ENCODE measurements at places on chromosomes 12 and 14.

GRCh38 chr12:108784270-108784669 lies 53.0 kb upstream of the CORO1C start:
- DNase-seq: no peak

DNA sequence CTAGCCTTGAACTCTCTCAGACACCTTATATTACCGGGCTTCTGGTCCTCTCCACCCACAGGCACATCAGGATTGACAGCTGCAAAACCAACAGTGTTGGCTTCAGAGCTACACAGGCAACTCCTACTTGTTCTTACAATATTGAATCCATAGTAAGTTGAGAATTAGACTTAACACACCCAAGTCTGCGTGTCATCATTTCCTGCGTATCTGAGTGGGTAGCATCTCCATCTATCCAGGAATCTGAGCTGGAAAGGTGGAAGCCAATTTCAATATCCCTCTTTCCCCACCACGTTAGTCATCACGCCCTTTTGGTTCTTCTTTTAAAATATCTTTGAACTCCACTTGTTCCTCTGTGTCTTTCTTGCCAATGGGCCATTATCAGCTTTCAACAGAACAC lies 37.2 kb downstream of the NRXN3 start:
- no peak for DNase-seq

GRCh38 chr12:90974286-90974685 lies 19.3 kb upstream of the CCER1 start:
- no peak for DNase-seq

DNA sequence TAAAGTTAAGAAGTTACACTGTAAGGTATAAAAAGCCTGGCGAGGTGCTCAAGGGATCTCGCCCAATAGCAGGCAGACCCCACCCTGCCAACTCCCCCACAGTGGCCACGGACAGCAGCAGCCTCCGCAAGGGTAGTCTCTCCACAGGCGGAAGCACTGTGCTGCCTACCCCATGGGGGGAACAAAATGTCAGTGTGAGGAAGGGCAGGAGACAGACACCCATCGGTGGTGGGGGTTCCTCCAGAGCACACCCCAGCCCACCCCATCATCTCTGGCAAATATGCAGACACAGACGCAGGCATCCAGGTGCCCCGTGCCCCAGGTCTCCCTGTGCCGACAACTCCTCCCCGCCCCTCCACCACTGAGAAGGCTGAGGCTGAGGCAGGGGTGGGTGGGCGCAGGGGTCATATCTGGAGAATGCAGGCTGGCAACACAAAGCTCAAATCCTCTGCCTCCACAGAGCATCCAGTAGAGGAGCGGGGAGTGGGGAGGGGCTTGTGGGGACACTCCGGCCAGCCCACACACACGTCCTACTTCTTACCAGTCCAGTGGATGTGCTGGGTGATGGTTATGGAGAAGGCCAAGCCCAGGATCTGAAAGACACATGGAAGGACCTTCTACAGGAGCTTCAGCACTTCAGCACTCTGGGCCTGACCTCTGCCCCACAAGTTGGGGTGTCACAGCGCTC lies 68.3 kb upstream of the DDX11 start:
- DNase-seq: no peak

DNA sequence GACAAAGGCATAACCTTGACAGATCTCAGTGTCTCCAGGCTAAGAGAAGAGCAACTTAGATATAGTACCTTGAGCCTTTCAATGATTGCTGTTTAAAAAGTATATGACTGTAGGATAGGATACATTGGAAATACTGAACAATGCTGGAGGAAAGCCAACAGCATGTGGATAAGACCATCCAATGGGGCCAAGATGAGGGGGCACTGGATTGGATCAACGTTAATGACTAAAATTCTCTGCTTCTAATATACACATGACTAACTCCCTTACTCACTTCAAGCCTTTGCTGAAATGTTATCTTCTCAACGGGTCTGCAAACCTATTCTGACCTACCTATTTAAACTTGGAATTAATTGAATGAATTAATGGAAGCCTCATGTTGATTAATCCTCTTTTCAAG lies 354.9 kb downstream of the RAD51B start:
- no peak for DNase-seq

GRCh38 chr14:52998376-52999015 lies 47.6 kb upstream of the FERMT2 start:
- no peak for DNase-seq

- DNase-seq: peak; percentile 69
Measured at GRCh38 chr14:100438678-100439592, 115.8 kb downstream of the SLC25A47 start.

DNA sequence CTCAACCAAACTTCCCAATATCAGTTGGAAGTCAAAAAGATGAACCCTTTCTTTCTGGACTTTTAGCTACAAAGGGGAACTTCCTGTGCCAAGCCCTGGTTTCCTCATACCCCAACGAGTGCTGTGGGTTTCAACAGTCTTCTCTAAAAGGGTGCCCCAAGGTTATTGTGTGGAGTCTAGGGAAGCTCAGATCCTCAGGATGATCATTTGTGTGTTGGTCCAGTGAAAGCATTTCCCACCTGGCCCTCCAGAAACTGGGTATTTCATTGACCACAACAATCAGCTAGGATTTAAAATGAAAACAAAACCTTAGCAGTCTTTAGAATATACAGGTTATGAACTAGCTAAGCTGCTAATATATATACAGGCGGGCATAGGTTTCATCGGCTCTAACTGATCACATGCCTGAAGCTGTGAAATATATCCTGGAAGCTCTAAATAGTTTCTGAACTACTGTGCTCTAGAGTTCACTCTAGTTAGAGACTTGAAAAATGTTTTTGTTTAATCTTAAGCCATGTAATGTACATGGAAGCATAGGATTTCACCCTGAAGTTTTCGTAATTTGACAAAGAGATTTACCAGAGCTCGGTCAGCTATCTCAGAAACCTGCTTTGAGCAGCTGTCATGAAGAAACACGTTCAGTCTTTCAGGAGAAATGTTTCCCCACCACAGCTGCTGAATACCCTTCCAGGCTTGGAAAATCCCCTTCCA lies 29.6 kb downstream of the P2RX4 start:
- no peak for DNase-seq

- DNase-seq: no peak
Measured at GRCh38 chr12:29066011-29066588, 83.0 kb upstream of the FAR2 start.

- DNase-seq: no peak
Measured at GRCh38 chr12:6026998-6027397, 81.9 kb upstream of the ANO2 start.

DNA sequence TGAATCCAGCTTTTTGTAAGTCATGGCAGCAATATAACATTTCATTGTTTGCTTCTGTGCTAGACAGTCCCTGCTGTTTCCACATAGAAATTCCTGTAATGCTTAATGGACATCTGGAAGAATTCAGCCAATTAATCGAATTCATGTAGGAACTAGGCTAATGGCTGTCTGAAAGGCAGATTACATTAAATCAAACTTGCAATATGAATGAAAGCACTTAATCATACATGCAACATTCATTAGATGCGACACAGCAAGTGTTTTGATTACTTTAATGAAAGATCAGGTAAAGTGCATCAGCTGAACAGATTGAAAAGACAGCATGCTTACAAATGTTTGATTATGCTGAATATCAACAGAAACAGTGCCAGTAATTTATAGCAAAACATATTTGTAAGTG lies 24.1 kb upstream of the INSM2 start:
- DNase-seq: no peak

- no peak for DNase-seq
Measured at GRCh38 chr14:61476754-61477410, 155.5 kb downstream of the PRKCH start.

DNA sequence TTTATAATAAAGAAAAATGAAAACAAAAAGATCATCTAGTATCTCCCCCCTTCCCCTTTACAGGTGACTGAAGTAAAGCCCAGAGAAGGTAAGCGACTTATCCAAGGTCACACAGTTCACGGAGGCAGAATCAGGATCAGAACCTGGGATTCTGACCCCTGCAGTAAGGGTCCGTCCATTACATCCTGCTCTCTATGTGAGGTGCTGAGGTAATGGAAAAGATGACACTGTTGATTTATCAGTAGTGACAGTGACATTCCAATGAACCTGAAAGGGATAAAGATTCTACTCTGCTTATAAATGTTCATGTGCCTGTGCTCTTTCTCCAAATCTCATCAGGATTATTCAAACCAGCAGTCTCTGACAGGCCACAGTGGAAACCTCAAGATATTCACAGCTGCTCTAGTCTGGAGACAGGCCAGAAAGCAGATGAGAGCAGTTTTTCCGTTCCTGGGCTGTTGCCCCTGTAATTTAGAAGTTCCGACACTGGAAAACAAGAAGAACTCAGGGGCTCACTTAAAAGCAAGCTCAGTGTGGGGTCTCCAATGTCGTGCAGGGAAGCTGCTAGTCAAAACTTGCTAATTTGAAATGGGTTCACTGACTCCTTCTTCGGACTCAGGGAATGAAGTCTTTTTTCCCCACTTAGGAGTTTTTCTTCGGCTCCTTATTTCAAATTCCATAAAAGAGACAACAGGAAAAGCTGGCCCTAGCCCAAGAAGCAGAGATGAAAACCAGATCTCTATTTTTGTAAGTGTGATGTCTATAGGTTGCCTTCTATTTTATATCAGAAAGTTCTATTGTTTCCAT lies 131.8 kb upstream of the EEA1 start:
- DNase-seq: no peak

DNA sequence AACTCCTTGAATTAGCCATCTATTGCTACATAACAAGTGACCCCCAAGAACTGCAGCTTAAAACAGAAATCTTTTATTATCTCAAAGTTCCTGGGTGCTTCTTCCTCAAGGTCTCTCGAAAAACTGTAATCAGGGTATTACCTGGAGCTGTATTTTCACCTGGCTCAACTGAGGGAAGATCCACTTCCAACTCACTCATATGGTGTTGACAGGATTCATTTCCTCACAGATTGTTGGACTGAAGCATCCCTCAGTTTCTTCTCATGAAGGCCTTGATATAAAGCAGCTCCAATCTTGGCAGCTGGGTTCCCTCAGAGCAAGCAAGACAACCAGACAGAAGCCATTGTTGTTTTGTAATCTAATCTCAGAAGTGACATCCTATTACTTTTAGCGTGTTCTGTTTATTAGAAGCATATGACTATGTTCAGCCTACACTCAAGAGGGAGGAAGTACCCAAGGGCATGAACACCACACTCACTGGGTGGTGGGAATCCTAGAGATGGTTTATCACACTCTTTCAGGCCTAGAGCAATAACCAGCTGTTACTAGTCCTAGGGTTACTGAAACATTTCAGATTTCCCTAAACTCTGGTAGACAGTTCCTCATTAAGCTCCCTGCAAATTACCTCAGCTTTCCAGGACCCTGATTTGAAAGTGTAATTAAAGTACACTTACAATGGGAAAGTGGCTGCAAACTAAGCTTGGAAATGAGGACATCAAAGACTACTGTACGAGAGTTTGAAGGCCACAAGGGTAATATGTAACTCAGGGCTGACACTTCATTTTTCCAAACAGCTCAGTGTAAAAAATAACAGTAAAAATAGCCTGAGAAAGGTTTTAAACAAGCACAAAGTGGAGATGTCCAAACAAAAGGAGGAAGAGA lies 222.2 kb downstream of the SEC23A start:
- no peak for DNase-seq

- no peak for DNase-seq
Measured at GRCh38 chr12:24705216-24705615, 243.7 kb downstream of the BCAT1 start.

DNA sequence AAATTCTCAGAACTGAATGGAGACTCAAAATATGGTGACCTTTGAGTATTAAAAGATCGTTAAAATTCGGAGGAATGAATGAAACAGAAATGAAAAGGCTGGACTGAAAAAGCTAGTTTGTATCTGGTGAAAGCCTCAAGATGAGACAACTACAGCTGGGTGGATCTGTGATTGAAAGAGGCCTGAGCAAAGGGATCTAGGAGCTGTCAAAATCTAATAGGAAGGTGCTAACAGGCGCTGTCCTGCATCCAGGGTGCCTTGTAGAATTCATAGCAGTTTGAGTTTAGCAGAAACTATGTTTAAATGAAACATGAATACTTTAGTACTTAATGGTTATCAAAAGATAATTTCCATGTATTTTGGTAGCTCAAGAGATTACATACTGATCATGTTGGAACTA lies 2.3 kb downstream of the YY1 start:
- DNase-seq: no peak
